ENCODE measurements at places on chromosomes 4 and X. TPM values are rescaled to one million over a fixed set of nuclear protein-coding genes. Genes with fewer than 3 reads are reported as not detected.

- no peak overlapping the region for H3K4me3 ChIP-seq
- no peak for DNase-seq
- no peaks in the 10 kb centered on the region for H3K36me3 ChIP-seq
- H3K27ac ChIP-seq: no peak overlapping the region
Measured at GRCh38 chrX:103155201-103155600, 59.7 kb upstream of the BEX4 start.

DNA sequence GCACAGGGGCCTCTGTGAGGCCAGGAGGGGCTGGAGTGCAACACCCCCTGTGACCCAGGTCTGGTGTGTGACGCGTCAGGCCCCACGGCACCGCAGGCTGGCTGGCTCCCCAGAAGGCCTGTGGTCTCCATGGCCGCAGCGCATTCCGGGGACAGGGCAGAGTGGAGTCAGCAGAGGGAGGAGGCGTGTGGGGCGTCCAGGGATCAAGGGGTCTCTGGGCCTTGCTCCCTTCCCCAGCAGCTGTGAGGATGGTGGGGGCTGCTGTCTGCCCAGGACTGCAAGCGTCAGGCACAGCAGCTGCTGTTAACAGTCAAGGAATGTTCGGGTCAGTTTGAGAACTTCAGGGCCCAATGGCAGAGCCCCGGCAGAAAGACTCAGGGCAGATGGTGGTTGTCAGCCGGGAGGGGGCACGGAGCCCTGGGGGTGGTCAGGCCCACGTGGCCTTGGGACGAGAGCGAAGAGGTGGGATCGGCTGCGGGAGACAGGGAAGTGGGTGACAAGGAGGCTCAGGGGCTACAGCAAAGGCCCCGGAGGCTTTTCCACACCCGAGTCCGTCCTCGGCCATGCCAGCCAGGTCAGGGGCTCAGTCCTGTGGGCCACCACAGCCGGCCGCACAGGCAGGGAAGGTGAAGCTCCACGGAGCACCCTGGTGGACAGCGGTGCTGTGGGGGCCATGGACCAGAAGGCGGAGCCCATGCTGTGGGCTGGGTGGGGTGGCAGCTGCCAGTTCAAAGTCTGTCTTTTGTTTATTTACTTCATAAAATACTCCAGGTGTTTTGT is 18.3 kb downstream of the PCGF3 start:
- peaks cover 15% of the 10 kb centered on the region for H3K4me1 ChIP-seq
- H3K36me3 ChIP-seq: no peaks in the 10 kb centered on the region
- H3K27ac ChIP-seq: peak overlapping the region; percentile 32

GRCh38 chr4:41209187-41209586 is 5.2 kb downstream of the APBB2 start:
- H3K36me3 ChIP-seq: no peaks in the 10 kb centered on the region
- DNase-seq: no peak
- peaks cover 9% of the 10 kb centered on the region for H3K4me1 ChIP-seq
- no peak overlapping the region for H3K4me3 ChIP-seq
- H3K27ac ChIP-seq: no peak overlapping the region

GRCh38 chr4:28176942-28177341 is 1316.3 kb downstream of the STIM2 start:
- no peak overlapping the region for H3K27ac ChIP-seq
- no peak overlapping the region for H3K4me3 ChIP-seq
- no peaks in the 10 kb centered on the region for H3K36me3 ChIP-seq
- DNase-seq: no peak

GRCh38 chr4:65302145-65302544 is 368.1 kb downstream of the EPHA5 start:
- H3K4me3 ChIP-seq: no peak overlapping the region
- no peak overlapping the region for H3K27ac ChIP-seq
- H3K27me3 ChIP-seq: no peaks in the 10 kb centered on the region
- H3K4me1 ChIP-seq: no peaks in the 10 kb centered on the region
- no peak for DNase-seq

DNA sequence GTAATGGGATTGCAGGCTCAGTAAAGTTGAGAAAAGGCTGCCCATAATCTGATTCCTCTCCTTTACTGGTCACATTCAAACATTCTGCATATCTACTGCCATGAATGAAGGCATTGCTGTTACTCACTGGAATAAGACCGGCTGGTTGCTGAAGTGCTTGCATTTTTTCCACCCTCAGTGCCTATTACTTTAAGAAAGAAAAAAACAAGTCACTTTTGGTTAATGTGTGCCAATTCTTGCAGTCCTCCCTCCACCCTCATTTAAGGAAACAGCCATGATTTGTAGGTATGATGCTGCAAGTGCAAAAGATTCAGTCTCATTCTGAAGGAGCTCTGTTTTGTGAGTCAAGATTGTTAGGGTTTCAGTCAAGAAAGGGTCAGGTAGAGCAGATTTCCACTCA is 94.9 kb downstream of the EMCN start:
- no peaks in the 10 kb centered on the region for H3K36me3 ChIP-seq
- no peak overlapping the region for H3K4me3 ChIP-seq
- H3K4me1 ChIP-seq: no peaks in the 10 kb centered on the region
- peaks cover 21% of the 10 kb centered on the region for H3K27me3 ChIP-seq
- no peak overlapping the region for H3K27ac ChIP-seq

DNA sequence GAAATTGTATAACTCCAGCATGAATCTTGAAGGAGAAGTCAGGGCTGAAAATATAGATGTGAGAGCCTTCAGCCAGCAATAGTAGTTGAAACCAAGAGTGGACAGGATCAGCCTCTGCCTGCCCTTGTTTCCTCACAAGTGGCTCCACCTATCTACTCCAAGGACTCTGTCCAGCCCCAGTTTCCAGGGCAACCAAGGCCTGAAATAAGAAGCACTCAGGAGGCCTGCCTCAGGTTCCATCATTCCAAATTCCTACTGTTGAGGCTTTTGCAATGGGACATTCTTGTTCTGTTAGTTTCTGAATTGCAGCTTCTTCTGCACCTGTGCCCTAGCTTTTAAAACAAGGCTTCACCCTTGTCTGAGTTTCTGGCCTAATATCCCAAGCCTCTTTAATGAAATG is 41.6 kb downstream of the TRPC5OS start:
- no peaks in the 10 kb centered on the region for H3K27me3 ChIP-seq
- no peaks in the 10 kb centered on the region for H3K4me1 ChIP-seq
- H3K27ac ChIP-seq: no peak overlapping the region
- H3K36me3 ChIP-seq: no peaks in the 10 kb centered on the region

DNA sequence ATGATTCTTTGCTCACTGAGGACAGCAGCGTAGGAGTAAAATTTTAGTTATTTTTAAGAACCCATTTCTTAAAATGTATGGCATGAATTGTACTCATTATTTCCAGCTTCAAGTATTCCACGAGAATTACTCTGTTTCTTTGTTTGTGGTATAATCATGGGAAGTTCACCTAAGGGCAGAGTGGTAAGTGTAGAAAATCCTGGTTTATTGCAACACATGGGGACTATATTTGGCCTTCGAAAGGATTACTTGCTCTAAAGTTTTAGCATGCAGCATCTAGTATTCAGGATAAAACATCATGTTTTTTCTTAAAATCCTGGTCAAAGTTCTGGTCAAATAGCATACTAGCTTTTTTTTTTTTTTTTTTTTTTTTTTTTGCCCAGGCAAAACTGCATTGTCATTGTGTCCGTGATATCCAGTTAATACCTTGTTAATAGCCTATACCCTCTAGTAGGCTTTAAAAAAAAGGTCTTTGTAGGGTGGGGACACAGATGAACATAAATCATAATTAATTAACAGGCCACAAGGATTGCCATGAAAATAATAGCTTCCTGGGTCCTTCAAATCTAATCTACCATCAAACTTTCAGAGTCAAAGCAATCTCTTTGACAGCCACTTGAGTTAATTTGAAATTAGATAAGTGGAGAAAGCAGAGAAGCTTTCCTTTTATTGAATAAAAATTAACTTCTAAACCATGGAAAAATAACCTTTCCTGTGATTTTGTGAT is 44.6 kb upstream of the VEGFC start:
- H3K27ac ChIP-seq: no peak overlapping the region
- no peaks in the 10 kb centered on the region for H3K4me1 ChIP-seq
- no peaks in the 10 kb centered on the region for H3K36me3 ChIP-seq
- no peaks in the 10 kb centered on the region for H3K27me3 ChIP-seq

GRCh38 chrX:37405956-37406355 is 56.8 kb downstream of the PRRG1 start:
- H3K36me3 ChIP-seq: no peaks in the 10 kb centered on the region
- H3K4me3 ChIP-seq: no peak overlapping the region
- H3K27me3 ChIP-seq: no peaks in the 10 kb centered on the region
- H3K27ac ChIP-seq: no peak overlapping the region
- no peaks in the 10 kb centered on the region for H3K4me1 ChIP-seq
- DNase-seq: no peak

DNA sequence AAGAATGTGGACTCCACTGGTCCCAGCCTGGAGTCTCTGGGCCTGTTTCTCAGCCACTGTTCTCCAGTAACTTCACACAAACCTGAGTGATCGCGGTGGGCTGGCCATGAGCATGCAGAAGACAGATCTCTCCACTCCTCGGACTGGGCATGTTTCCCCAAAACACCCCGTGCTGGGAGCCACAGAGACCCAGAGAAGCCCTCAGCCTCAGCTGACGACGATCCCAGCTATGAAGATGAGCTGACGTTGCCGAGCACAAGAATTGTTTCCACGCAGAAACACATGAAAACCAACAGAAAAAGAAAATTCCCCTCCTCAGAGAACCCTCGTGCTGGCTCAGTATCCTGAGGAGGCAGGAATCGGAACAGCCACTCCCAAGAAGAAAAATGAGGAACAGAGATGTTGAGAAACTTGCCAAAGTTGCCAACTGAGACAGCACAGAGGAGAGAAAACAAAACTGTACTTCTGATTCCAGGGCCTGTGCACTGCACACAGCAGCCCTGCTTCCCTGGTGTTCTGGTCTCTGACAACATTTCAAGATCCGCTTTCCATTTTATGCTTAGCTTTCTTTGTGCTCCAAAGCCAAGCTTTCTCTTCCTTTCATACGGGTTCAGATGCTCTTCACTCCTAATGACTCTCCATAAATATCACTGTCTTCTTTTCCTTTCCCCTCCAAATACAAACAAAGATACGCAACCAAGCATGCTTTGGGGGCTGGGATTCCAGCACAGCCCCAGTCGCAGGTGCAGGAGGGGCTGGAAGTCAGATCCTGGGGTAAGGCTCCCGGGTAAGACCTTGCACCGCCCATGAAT is 81.4 kb downstream of the IRF2 start:
- H3K4me3 ChIP-seq: no peak overlapping the region
- DNase-seq: no peak
- H3K36me3 ChIP-seq: peaks cover 11% of the 10 kb centered on the region
- peaks cover 17% of the 10 kb centered on the region for H3K4me1 ChIP-seq
- H3K27ac ChIP-seq: peak overlapping the region; percentile 86

- no peak overlapping the region for H3K4me3 ChIP-seq
- peaks cover 21% of the 10 kb centered on the region for H3K4me1 ChIP-seq
- peaks cover 6% of the 10 kb centered on the region for H3K36me3 ChIP-seq
- DNase-seq: no peak
Measured at GRCh38 chr4:48081196-48081595, 52.9 kb downstream of the TXK start.

DNA sequence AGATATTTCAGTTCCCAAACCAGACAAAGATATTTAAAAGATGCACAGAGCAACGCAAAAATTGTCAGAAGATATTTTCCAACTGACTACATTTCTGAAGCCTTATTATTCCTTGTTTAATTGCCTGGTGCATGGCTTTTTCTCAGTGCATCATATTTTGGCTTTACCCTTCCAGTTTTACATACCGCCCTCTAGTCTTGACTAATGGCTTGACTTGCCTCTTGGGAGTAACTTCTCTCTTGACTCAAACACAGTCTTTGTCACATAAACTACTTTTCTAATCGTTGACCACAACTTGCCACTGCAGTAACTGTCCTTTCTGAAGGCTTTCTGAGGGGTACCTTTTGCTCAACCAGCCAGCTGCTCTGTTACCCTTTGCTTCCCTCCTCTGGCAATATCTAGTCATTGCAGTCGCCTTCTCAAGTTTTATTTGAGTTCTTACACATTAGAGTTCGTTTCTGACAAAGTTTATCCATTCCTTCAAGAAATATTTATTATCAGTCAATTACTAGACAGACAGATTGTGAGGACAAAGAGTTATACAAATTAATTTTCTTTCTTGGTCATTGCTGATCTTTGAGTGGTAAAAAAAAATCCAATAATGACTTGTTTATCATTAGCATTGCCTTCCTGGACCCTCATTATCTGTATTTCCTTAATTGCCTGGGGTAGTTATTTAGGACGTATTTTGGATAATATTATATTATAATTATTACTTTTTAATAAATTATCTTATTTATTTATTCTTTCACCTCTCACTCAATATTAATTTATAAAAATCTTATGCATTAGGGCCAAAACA is 506.9 kb upstream of the PCDH10 start:
- DNase-seq: no peak
- H3K4me1 ChIP-seq: no peaks in the 10 kb centered on the region
- no peaks in the 10 kb centered on the region for H3K36me3 ChIP-seq
- no peaks in the 10 kb centered on the region for H3K27me3 ChIP-seq

DNA sequence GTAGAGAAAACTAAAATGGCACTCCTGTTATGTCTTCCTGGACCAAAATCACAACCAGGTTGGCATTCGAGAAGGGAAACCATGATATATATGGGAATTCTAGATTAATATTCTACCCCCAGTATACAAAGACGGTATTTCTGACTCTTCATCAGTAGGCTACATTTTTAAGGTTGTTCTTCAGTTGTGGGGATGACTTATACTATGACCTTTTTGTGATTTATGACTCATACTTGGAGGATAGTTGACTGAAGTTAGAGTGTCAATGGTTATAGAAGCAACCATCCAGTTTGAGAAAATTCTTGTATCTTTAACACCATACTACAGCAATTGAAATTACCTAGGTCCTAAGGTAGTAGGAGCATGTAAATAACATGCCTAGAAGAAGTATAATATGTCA is 49.8 kb upstream of the CYSLTR1 start:
- no peak for DNase-seq
- H3K27ac ChIP-seq: no peak overlapping the region

- H3K4me3 ChIP-seq: no peak overlapping the region
- peaks cover 4% of the 10 kb centered on the region for H3K36me3 ChIP-seq
- peak overlapping the region; percentile 56 for H3K27ac ChIP-seq
- peaks cover 42% of the 10 kb centered on the region for H3K4me1 ChIP-seq
Measured at GRCh38 chr4:38315286-38315685, 348.7 kb upstream of the KLF3 start.

DNA sequence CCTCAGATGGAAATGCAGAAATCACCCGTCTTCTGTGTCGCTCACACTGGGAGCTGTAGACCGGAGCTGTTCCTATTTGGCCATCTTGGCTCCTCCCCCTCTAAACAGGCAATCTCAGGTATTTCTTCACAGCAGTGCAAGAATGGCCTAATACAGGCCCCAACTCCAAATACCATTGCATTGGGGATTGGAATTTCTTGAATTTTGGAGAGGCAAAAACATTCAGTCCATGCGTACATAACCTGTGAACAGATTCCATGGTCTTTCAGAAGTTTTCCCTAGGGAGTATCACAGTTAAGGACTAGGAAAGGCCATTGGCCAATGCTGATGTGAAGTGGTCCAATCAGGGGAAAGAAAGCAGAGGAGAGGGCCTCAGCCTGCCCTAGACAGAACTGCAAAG is 128.2 kb upstream of the NOCT start:
- H3K4me1 ChIP-seq: no peaks in the 10 kb centered on the region
- no peak overlapping the region for H3K4me3 ChIP-seq
- no peaks in the 10 kb centered on the region for H3K36me3 ChIP-seq
- peak overlapping the region; percentile 45 for H3K27ac ChIP-seq
- DNase-seq: no peak

DYNLT3 gene
- total RNA-seq: 40.2 TPM

TMEM35A gene
- not detected for total RNA-seq

FMR1NB gene
- total RNA-seq: not detected

ATP1B4 gene
- total RNA-seq: not detected

NXF2 gene
- total RNA-seq: not detected
